ENCODE measurements at places on chromosomes 4 and X.

GRCh38 chr4:56271131-56271530 lies 116.2 kb downstream of the AASDH start:
- H3K27me3 ChIP-seq, result peaks cover 2% of the 10 kb centered on the region
- H3K4me1 ChIP-seq, result peaks cover 24% of the 10 kb centered on the region
- H3K36me3 ChIP-seq, result peaks cover 11% of the 10 kb centered on the region
- DNase-seq, result no peak
- no peak overlapping the region for H3K27ac ChIP-seq
- H3K4me3 ChIP-seq, result no peak overlapping the region

GRCh38 chr4:27828843-27829242 lies 968.2 kb downstream of the STIM2 start:
- H3K4me3 ChIP-seq, result no peak overlapping the region
- no peaks in the 10 kb centered on the region for H3K36me3 ChIP-seq
- H3K4me1 ChIP-seq, result no peaks in the 10 kb centered on the region

DNA sequence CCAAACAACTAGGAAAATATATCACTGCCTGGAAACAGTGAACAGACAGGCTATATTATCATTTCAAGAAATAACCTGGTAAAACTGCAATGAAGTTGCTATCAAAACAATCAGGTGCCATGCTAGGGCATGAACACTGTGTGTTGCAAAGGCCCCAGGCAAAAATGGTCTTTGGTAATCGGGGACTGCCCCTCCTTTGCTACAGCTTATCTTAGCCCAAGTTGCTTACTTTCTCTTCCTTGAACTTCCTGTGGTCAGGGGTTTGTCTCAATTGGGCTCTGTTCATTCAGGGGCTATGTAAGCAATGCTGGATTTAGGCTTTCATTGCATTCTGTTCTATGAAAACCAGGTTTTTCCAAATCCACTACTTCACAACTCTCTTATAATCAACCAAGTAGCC lies 30.4 kb downstream of the SCML1 start:
- DNase-seq, result no peak
- no peaks in the 10 kb centered on the region for H3K4me1 ChIP-seq
- H3K36me3 ChIP-seq, result no peaks in the 10 kb centered on the region
- no peak overlapping the region for H3K4me3 ChIP-seq
- no peak overlapping the region for H3K27ac ChIP-seq

DNA sequence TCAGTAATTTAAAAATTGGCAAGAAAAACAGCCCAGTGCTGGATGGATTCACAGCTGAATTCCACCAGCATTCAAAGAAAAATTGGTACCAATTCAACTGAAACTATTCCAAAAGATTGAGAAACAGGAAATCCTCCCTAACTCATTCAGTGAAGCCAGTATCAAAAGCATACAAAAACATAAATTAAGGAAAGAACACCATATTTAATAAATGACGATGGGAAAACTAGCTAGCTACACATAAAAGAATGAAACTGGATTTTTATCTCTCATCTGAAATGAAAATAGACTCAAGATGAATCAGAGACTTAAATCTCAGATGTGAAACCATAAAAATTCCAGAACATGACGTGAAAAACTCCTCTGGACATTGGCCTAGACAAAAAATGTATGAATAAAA lies 516.8 kb upstream of the SPANXN1 start:
- no peaks in the 10 kb centered on the region for H3K36me3 ChIP-seq
- H3K27me3 ChIP-seq, result no peaks in the 10 kb centered on the region
- no peak for DNase-seq
